Fibroblast of upper back skin (primary cell): ENCODE measurements at places on chromosomes 4 and X.

- no peak for DNase-seq
Measured at GRCh38 chr4:42123071-42123644, 29.3 kb downstream of the BEND4 start.

DNA sequence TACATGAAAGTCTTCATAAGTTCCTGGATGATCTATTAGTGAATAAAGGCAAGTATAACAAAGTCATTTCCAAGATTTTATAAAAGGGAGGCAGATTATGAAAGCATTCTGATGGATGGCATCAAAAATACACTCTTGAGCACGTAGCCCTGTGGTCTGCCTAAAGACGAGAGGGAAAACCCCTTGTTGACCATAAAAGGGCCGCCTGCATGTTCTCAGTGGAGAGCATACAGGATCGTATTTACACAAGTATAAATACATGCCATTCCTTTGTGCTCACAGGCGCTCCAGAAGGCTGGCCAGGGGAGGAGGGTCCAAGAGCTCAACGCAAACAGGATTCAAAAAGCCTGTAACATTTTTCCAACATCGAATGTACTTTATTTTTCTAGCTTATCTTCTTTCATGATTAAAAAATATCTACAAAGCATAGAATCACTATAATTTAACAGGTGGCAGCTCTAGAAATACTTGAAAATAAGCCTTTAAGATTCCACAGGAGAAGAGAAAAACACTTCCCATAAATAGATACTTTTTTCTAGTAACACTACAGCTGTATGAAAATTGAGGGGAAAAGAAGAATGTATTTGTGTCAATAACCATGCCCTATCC is 29.6 kb downstream of the PDGFC start:
- peak; percentile 97 for DNase-seq

- no peak for DNase-seq
Measured at GRCh38 chrX:124010566-124010965, 49.1 kb downstream of the STAG2 start.

DNA sequence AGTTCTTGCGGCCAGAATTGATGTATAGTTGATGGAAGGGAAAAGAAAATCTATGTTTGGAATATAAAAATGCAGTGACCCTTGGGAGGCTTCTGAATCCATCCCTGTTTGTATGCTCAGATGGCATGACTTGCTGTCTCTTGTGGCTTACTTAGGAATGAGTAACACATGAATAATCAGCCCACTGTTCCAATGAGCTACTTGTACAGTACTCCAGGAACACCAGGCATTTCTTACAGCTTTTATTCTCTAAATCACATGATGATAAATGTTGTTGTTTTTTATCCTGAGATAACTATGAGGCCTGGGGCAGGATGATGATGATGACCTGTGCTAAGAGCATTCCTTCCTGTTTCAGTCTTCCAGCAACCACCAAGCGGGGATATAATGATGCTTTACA is 18.9 kb downstream of the TMPRSS11E start:
- DNase-seq = peak; percentile 73

DNA sequence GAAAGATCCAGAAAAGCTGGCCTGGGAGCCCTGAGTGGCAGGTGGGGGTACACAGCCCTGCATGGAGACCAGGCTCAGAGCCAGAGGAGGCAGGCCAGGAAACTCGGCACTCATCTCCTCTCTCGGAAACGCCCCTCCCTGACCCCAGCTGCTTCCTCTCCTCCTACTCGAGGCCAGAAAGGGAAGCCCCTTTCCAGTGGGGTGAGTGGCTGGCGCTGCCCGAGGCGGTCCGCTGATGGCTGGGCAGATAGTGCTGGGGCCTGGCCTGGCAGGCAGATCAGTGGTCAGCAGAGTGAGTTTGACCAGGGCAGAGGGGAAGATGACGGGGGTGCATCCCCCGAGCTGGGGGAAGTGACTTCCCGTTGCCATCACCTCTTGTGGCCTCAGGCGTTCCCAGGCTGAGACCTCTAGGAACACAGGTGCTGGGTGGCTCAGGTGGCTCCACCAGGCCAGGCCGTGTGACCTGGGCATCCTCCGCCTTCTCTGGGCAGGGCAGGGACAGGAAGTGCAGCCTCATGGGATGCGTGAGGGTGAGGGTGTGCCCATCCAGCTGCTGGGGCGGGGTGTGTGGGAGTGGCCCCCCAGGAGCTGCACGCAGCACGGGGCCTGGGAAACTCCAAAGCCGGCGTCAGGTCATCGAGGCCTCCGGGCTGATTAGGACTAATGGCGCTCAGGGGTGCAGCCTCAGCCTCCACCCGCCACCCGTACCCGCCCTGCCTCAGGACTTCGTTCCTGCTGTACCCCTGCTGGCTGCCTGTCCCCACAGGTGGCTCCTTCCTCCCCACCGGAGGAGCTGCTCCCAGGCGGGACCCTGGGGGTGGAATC is 5.7 kb downstream of the SH3BP2 start:
- DNase-seq = no peak

DNA sequence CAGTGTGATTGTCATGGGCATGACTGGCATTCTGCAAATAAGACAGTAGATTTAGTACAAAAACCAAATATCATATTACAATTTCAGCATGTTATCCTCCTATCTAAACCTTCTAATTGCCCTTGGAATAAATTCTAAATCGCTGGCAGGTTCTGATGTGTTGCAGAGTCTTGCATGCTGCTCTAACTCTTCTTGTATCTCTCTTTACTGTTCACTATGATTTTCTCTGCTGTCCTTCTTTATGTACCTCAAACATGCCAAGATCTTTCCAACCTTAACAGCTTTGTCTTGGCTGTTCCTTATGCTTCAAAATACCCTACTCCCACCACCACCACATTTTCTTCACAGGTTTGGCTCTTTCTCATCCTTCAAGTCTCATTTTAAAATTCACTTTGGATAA is 43.0 kb upstream of the KCNIP4 start:
- DNase-seq = no peak

DNA sequence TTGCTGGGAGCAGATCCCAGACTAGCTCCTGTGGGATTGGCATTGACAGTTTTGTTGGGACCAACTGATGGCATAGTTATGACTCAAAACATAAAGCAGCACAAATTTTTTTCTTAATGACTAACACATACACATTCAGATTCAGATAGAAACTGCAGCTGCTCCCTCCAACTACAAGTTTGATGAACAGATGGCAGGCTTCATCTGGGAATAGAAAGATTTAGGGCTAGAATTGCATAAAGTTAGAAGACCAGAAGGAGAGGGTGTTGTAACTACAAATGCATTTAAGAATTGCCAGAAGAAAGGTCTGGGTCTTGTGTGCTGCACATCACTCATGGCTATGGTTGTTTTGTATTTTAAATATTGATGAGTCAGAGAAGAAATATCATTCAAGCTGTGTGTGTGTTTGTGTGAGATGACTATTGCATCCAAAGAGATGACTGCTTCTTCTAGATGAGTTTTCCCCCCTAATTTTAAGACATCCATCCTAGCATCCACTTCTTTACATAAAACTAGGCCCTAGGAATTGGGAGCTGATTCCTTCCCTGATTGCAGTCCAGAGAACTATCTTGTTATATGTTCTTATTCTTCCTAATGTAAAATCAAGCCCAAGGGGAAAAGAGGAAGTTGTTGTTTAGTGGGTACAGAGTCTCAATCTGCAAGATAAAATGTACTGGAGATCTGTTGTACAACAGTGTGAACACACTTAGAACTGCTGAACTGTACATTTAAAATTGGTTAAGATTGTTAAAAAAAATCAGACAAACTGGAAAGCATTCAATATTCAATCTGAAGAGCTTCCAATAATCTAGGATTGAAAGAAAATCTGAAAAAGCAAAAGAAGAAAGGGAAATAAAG is 175.1 kb downstream of the PARM1 start:
- peak; percentile 54 for DNase-seq
